ENCODE measurements at places on chromosomes 11 and 22.

GRCh38 chr11:61695917-61696316, 15.7 kb downstream of the DAGLA start:
- peak; percentile 14 for DNase-seq

DNA sequence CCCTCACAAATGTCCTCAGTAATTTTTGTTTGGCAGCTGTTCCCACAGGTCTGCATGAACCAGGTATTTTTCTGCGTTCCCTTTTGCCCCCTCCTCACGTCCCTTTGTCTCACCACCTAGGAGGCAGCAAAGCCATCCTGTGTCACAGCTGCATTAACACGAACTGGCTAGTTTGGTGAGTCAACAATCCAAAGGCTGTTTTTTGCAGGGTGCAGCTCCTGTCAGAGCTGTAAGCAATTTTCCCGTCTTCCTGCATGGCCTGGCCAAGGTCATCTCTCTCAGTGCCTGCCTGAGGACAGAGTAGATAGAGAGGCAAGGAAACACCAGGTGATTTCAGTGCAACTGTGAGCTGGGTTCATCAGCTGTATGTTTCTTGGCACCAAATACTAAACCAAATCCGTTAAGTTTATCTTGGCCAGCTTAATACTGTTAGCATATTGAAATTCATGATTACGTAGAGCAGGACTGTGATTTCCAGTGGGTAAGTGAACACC, 20.6 kb upstream of the VSIG10L2 start:
- DNase-seq: no peak

- DNase-seq: no peak
Observed at GRCh38 chr11:5288108-5288905, 13.4 kb downstream of the OR51B4 start.

GRCh38 chr11:102986815-102987214, 31.3 kb upstream of the MMP13 start:
- DNase-seq: no peak

DNA sequence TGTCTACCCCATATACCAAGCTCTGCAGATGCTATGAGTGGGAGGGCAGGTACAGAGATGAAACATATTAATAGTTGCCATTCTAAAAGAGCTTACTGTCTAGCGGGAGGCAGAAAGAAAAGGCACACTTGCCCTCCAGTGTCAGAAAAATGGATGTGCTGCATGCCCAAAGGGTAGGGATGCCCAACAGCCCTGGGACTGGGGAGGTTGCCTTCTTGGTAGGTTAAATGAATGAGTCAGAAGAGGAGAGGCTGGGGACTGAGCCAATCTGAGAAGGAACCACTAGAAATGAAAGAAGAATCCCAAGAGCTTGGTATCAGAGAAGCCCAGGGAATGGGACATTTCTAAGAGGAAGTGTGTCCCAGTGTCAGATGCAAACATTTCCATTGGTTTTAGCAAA, 1.2 kb downstream of the BIRC3 start:
- no peak for DNase-seq

DNA sequence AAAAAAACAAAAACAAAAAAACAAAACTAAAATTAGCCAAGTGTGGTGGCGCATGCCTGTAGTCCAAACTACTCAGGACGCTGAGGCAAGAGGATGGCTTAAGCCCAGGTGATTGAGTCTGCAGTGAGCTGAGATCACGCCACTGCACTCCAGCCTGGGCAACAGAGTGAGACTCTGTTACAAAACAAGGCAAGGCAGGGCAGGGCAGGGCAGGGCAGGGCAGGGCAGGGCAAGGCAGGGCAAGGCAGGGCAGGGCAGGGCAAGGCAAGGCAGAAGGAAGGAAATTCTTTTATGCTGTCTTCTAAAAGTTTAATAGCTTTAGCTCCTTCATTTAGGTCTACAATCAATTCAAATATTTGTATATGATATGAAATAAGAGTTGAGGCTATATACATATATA, 50.1 kb upstream of the RASSF10 start:
- no peak for DNase-seq

GRCh38 chr11:61654397-61654829, 25.8 kb upstream of the DAGLA start:
- no peak for DNase-seq

DNA sequence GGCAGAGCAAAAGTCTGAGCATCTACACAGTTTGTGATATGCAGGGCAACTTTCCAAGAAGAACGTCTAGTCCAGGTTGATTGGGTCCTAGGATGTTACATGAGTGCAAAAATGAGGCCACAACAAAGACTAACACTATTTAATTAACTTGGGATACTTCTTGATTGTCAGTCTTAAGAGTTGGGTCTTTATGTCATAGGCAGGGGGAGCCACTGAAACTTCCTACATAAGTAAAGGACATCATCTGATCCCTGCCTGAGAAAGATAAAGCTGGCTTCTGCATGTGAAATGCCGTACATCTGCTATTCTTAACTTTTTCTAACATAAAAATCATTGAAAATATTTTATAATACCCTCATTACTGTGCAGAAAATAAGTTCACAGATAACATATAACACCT, 525.5 kb downstream of the NTM start:
- no peak for DNase-seq

GRCh38 chr11:4090258-4090657, 4.3 kb upstream of the RRM1 start:
- DNase-seq: no peak
